Stimulated activated CD4-positive, alpha-beta T cell treated with anti-CD3 and anti-CD28 coated beads, Interleukin-4, amount 100 ng/mL, for 24 hours (primary cell): ENCODE measurements at places on chromosomes 6 and 20.

- no peak for DNase-seq
Measured at GRCh38 chr20:63469713-63470101, 2.7 kb downstream of the KCNQ2 start.

DNA sequence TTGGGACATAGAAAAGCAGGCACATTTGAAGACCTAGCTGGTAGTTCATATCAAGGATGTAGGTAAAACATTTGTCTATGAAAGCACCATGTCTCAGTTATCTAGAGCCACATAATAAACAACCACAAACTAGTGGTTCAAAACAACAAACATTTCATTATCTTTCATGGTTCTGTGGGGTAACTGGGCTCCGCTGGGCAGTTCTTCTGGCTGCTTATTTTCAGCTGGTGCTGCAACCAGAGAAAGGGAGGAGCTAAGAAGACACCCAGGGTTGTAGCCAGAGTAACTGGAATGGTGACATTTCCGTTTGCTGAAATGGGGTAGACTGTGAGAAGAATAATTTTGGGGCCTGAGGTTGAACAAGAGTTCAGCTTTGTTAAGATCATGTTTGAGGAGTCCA, 145.7 kb upstream of the SULF2 start:
- DNase-seq, result no peak

- DNase-seq, result no peak
Measured at GRCh38 chr6:111727802-111728201, 122.1 kb upstream of the TRAF3IP2 start.

DNA sequence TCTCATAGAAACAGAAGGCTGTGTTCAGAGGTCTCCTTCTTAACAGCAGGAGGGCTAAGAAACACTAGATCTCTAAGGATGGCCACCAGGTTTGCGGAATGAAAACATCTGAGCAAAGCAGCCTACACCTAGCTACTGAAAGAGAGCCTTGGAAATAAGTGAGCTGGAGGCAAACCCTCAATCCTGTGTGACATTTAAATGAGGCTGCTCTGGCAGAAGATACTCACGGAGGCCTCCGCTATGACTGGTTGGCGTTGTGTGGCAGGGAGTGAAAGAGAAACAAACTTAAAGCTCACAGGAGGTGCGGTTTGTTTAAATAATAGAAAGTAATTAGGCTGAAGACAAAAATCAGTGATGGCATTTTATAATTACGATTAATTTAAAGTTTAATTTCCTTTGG, 162.0 kb upstream of the RNF217 start:
- DNase-seq, result no peak

DNA sequence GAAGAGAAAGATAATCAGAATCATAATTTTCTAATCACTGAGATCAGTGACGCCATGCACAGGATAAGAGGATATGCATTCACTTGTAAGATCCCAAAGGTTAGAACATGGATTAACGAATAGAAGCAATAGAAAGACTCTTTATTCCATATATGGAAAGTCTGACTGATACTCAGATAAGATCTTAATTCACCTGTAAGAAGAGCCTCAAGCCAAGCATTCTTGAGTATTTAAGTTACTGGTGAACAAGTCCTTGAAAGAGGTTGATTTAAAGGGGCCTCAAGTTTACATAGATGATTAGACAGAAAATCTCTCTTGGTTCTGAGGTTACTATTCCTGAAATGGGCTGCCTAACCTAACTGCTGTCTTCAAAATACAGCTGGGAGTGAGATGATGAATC, 53.8 kb upstream of the MTRF1L start:
- DNase-seq, result no peak

DNA sequence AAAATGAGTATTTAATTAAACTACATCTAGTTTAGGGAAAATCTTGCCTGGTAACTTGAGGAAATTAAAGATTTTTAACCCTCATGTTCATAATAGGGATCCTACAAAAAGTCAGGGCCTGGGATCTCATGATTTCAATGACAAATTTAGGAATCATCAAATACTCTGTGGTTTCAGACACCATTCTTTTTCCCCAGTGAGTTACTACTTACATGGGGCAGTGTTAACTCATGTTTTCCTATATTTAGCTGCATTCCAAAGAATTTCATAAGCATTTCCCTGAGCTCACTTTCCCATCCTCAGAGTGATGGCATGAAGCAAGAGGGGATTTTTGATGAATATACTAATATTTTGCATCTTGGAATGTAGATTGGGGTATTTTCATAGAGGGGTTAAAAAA, 321.7 kb downstream of the CENPW start:
- no peak for DNase-seq

DNA sequence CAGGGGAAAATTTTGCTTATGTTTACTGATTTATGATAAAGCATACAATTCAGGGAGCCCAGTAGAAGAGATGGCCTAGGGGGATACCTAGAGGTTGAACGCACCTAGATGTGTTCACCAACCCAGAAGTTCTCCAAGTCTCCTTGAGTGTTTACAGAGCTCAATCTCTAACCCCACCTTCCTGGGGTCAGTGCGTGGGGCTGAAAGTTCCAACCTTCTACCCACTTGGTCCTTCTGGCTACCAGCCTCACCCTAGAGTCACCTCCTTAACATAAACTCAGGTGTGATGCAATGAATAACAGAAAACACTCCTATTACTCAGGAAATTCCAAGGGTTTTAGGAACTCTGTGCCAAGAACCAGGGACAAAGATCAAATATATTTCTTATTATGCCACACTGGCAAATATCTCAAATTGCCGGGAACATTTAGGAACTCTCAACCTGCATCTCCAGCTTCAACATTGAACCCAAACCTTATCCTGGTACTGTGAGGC, 26.4 kb downstream of the AFG1L start:
- no peak for DNase-seq

- no peak for DNase-seq
Measured at GRCh38 chr6:30618270-30618797, 694 bp downstream of the MRPS18B start.

DNA sequence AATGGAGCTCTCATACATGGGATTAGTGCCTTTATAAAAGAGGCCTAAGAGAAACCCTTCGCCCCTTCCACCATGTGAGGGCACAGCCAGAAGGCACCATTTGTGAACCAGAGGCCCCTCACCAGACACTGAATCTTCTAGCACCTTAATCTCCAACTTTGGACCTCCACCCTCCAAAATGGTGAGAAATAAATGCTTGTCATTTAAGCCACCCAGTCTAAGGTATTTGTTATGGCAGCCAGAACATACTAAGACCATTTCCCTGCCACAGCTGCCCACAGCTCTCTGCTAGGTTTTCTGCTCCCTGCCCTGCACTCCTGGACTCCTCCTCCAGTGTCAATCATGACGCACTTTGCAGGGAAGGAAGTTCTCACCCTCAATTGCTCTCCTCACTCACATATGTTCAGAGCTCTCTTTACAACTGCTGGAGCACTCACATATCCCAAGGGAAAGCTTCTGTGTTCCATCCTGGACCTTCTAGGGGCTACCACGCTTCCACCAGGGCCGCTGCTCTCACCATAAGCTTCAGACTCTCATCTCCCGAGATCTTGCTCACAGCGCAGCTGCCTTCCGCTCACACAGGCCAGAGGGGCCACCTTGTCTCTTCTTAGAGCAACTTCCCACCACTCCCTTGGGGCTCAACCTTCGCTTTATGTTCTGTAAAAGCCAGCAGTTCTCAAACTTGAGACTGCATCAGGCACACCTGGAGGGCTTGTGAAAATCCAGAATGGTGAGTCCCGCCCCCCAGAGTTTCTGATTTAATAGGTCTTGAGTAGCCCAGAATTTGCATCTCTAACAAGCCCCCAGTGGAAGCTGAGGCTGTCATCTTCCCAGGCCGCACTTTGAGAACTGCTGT, 1.6 kb upstream of the LY86 start:
- no peak for DNase-seq

- DNase-seq, result no peak
Measured at GRCh38 chr6:131669891-131670290, 31.3 kb downstream of the OR2A4 start.

GRCh38 chr6:144756469-144756868, 471.3 kb downstream of the UTRN start:
- no peak for DNase-seq

DNA sequence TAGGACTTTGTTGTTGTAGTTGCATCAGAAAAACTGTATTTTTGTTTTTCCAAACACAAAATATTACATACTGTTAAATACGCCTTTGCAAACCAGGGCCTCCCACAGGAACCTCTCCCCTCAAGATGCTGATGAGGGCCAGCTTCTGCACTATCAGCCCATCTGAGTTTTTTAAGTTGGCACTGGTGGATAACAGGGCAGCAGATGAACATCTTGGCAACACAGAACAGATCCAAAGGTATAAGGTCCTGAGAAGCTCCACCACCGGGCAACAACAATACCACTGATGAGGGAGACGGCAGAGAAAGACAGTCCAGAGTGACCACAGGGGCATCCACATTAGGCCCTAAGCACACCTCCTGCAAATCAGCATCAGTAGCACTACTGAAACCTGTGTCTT, 177.7 kb downstream of the DLL1 start:
- DNase-seq, result peak; percentile 2
